Cardiac atrium fibroblast (primary cell): ENCODE measurements at places on chromosomes 1 and 21. TPM values are rescaled to one million over a fixed set of nuclear protein-coding genes. Genes with fewer than 3 reads are reported as not detected.

HSF2BP gene
- 1.5 and 2.0 TPM in 2 replicates for total RNA-seq

MYBPH gene
- not detected in 2 replicates for total RNA-seq

ATP6V1G3 gene
- not detected in 2 replicates for total RNA-seq

AKR7A2 gene
- total RNA-seq = 106 and 107 TPM in 2 replicates

CD5L gene
- not detected in 2 replicates for total RNA-seq

PADI2 gene
- total RNA-seq = not detected in 2 replicates

OR2L8 gene
- total RNA-seq = not detected in 2 replicates

GPR25 gene
- not detected in 2 replicates for total RNA-seq

USH2A gene
- total RNA-seq = not detected in 2 replicates

KDF1 gene
- not detected in 2 replicates for total RNA-seq

HUNK gene
- total RNA-seq = not detected in 2 replicates

SPRR2A gene
- not detected in 2 replicates for total RNA-seq

GBP4 gene
- total RNA-seq = 0.54 and 0.81 TPM in 2 replicates

MACO1 gene
- total RNA-seq = 12.5 and 14.8 TPM in 2 replicates

THRAP3 gene
- 58.3 and 69.5 TPM in 2 replicates for total RNA-seq

TNFAIP8L2 gene
- not detected in 2 replicates for total RNA-seq

CGN gene
- total RNA-seq = under 0.01 TPM in 1 of 2 replicates, not detected in the other

DCDC2B gene
- not detected in 2 replicates for total RNA-seq

DCST1 gene
- total RNA-seq = not detected in 2 replicates

AXDND1 gene
- total RNA-seq = not detected in 2 replicates

LCE1B gene
- not detected in 2 replicates for total RNA-seq

CRNN gene
- not detected in 2 replicates for total RNA-seq

TMEM167B gene
- 18.8 and 20.2 TPM in 2 replicates for total RNA-seq

CHD5 gene
- 0.16 TPM in 1 of 2 replicates, not detected in the other for total RNA-seq

FALEC gene
- total RNA-seq = not detected in 2 replicates

TTC22 gene
- total RNA-seq = not detected in 2 replicates

PLA2G2C gene
- total RNA-seq = not detected in 2 replicates

ARID4B gene
- 11.0 and 11.8 TPM in 2 replicates for total RNA-seq

ZNHIT6 gene
- 12.2 and 12.3 TPM in 2 replicates for total RNA-seq

VANGL2 gene
- 0.49 and 0.72 TPM in 2 replicates for total RNA-seq

IFNLR1 gene
- total RNA-seq = under 0.01 TPM in 1 of 2 replicates, not detected in the other

OR2AK2 gene
- total RNA-seq = not detected in 2 replicates

EVI5 gene
- total RNA-seq = 55.1 and 55.6 TPM in 2 replicates

FHAD1 gene
- not detected in 2 replicates for total RNA-seq

RGS13 gene
- total RNA-seq = not detected in 2 replicates

FAM72C gene
- total RNA-seq = 0.36 and 1.5 TPM in 2 replicates

AUNIP gene
- 0.65 and 0.90 TPM in 2 replicates for total RNA-seq

RAB3B gene
- total RNA-seq = 2.0 and 2.4 TPM in 2 replicates

ITLN2 gene
- not detected in 2 replicates for total RNA-seq

FAM3B gene
- total RNA-seq = not detected in 2 replicates

RIMS3 gene
- total RNA-seq = 0.18 and 0.49 TPM in 2 replicates

CFAP45 gene
- not detected in 2 replicates for total RNA-seq

BSND gene
- not detected in 2 replicates for total RNA-seq

BACE2 gene
- 24.6 and 34.2 TPM in 2 replicates for total RNA-seq

GUCA2B gene
- total RNA-seq = not detected in 2 replicates

OXCT2 gene
- total RNA-seq = 2.2 and 2.4 TPM in 2 replicates

LRRC38 gene
- not detected in 2 replicates for total RNA-seq

CD53 gene
- 0.36 TPM in 1 of 2 replicates, not detected in the other for total RNA-seq

GABRD gene
- total RNA-seq = not detected in 2 replicates

ZBTB8A gene
- total RNA-seq = 3.7 and 4.3 TPM in 2 replicates

CTSE gene
- not detected in 2 replicates for total RNA-seq

SLC35E2B gene
- 20.6 and 23.0 TPM in 2 replicates for total RNA-seq

ZNF124 gene
- total RNA-seq = 10.3 and 12.0 TPM in 2 replicates

MFSD2A gene
- 2.2 and 5.0 TPM in 2 replicates for total RNA-seq

CATSPER4 gene
- not detected in 2 replicates for total RNA-seq

CR1L gene
- total RNA-seq = not detected in 2 replicates

LAX1 gene
- not detected in 2 replicates for total RNA-seq
